Activated T-cell treated with anti-CD3 and anti-CD28 coated beads for 1 hour (primary cell): ENCODE measurements at places on chromosomes 3 and 15.

DNA sequence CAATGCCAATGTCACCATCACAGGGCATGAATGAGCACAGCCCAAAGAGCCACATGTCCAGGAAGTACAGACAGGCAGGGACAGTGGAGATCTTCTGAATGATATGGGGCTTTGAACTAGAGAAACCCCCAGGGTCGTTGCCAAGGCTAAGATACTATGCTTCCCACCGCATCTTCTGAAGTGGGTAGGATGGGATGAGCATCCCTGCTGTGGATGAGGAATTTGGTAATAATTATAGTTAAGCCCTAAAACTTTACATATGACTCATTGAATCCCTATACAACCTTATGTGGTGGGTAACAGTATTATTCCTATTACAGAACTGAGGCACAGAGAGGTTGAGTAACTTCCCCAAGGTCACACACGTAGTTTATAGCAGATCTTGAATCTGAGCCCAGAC lies 44.2 kb downstream of the WNT5A start:
- DNase-seq: no peak

DNA sequence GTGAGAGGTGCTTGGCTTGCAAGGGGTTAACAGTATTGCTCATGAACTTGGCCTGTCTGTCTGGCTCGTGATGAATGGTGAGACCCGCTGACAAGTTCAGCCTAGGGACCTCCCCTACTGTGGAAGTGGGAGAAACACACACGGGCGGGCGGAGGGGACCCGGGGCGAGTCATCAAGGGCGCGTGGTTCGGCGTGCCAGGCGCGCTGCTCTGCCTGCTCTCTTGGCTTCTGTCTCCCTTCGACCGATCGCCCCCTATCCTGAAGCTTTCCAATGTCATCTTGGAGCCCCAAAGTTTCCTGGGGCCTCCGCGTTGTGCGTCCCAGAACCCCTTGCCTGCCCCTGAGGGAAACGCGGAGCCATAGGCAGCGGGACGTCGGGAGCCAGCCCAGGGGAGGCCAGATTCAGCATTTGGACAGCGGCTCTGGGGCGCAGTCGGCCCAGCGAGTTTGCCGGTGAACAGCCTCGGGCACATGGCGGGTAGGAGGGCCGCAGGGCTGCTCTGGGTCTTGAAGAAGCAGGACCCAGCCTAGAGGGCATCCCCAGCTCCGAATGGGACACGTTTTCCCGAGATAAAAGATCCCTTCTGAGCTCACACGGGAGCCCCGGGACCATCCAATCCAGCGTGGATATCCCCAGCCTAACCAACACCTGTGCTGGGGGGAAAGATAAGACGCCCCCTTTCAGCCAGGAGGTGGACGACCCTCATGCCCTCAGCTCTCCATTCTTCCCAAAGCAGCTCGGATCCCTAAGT lies 27.0 kb upstream of the POLG start:
- DNase-seq: peak; percentile 46

GRCh38 chr15:36291501-36291900 lies 287.9 kb upstream of the CDIN1 start:
- DNase-seq: no peak

DNA sequence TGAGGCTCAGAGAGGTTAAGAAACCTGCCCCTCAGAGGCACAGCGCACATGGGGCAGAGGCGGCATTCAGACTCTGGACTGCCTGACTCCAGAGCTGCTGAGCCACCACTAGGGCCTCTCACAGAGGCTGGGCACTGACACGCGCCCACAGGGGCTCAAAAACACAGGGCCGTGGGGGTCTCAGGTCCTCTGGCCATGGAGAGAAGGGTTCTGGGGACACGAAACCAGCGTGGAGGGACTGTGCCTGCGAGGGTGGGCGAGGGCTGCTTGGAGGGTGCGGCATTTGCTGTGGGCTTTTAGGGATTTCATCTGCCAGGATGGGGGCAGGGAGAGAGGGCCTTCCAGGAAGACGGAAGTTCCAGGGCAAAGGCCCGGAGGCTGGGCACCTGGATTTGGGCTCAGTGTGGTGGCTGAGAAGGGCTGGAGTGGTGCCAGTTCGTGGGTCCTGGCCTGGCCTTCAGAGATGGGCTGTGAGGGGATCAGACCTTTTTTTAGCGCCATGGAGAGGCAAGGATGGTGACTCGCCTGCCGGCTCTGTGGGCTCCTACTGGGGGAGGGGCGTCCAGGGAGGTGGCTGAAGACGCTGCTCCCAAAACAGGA lies 69.6 kb downstream of the EFCAB12 start:
- DNase-seq: no peak

DNA sequence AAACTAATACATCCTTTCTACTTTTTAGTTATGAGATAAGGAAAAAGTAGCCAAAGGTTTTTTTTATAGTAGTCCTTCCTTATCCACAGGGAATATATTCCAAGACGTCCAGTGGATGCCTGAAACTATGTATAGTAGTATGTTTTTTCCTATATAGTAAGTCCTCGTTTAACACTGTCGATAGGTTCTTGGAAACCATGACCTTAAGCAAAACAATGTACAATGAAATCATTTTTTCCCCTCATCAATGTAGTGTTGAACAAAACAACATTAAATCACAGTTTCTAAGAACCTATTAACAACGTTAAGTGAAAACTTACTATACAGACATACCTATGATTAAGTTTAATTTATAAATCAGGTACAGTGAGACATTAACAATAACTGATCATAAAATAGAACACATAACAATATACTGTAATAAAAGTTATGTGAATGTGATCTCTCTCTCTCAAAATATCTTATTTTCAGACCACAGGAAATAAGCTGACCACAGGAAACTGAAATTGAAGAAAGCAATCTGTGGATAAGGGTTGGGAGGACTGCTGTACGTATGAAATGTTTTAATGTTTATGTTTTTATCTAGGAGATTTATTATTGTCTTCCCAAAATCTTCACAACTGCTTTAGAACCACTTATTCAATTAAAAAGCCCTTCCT lies 20.6 kb downstream of the COPS2 start:
- DNase-seq: no peak

DNA sequence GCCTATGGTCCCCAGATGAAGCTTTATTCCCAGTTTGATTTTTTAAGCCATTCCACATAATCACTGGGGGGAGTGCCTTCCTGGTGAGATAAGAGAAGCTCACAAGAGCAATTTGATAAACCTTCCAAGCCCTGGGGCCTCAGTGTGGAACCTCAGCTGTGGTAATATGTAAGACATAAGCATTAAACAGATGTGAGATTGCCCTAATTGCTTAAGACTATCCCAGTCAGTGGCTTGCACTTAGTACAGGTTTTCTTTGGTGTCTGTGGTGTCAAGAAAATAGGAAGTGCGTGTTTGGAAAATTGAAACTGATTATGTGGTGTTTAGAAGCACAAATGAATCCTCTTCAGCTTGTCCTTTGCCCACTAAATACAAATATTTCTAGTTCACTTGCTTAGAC lies 54.3 kb downstream of the LRRN1 start:
- no peak for DNase-seq

DNA sequence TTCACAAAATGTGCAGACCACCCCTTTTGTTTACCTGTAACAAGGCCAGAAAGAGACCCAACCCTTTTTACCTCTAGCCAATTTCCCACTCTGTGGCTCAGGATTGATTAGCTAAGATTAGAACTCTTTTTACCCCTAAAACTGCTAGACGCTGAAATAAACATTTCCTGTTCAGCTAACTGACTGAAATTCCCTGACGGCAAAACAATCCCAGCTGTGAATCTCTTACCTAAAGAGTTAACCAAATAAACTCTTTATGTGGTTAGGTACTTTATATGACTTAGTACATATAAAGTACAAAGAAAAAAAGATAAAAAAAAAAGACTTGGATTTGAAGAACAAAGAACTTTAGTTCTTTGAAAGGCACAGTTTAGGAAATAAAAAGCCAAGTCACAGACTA lies 988.7 kb downstream of the FHIT start:
- DNase-seq: no peak

DNA sequence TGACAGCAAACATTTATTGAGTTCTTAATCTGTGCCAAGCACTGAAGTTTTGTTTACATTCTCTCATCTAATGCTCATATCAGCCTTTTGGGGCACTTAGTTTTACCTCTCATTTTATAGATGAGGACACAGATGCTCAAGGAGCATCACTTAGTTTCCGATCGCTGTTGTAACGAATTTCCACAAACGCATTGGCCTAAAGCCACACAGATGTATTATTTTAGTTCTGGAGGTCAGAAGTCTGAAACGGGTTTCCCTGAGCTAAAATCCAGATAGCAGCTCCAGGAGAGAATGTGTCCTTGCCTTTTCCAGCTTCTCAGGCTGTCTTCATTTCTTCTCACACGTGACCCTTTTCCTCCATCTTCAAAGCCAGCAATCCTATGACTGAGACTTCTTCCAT lies 11.1 kb downstream of the SEMA6D start:
- DNase-seq: no peak

DNA sequence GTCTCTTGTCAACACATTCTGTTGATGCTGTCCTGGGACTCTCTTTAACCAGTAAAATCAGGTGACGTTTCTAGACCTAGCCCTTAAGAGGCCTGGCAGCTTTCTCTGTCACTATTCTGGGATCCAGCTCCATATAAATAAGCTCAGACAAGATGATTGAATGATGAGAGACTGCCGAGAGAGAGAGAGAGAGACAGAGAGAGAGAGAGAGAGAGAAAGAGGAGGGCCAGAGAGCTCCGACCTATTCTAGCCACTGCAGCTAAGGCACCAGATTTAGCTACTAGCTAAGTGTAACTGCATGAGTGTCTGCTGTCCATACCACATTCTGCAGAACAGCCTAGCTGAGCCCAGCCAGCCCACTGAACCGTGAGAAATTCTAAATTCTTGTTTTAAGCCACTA lies 36.1 kb upstream of the CTXND1 start:
- DNase-seq: no peak

- DNase-seq: no peak
Measured at GRCh38 chr3:30775040-30775439, 119.4 kb downstream of the GADL1 start.

DNA sequence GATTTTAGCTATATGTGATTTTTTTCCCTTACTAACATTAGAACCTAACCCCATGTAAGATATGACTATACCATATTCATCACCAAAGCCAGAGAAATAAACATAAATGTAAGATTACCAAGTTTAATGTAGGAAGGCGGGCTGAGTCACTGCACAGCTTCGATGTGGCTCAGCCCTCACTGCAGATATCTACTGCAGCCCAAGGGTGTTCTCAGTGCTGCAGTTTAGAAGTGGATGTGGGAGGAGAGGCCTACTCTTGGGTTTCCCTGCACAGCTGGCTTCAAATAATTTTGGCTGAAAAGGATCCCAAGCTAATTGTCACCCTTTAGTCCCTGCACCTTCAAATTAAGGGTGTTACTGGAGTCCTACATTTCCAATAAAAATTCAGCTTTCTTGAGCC lies 9.3 kb downstream of the ARPP19 start:
- no peak for DNase-seq

GRCh38 chr3:46456118-46456517 lies 8.6 kb downstream of the LTF start:
- DNase-seq: no peak

DNA sequence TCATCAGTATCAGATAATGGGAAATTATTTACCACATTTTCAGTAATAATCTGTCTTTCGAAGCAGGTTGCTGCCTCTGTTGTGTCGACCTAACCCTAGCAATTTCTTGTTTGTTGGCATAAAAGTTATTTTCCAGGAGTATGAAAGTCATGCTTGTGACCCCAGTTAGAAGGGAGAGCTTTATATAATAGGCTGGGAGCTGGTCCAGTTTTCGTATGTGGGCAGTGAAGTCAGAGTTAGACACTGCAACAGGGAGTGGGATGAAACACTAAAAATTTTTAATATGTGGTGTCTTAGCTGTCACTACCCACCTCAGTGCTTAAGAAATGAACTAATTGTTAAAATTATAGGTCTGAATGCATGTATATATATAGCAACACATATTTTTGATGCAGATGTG lies 348.5 kb downstream of the FEZF2 start:
- DNase-seq: no peak

- no peak for DNase-seq
Measured at GRCh38 chr3:134211797-134212196, 38.9 kb downstream of the RYK start.

DNA sequence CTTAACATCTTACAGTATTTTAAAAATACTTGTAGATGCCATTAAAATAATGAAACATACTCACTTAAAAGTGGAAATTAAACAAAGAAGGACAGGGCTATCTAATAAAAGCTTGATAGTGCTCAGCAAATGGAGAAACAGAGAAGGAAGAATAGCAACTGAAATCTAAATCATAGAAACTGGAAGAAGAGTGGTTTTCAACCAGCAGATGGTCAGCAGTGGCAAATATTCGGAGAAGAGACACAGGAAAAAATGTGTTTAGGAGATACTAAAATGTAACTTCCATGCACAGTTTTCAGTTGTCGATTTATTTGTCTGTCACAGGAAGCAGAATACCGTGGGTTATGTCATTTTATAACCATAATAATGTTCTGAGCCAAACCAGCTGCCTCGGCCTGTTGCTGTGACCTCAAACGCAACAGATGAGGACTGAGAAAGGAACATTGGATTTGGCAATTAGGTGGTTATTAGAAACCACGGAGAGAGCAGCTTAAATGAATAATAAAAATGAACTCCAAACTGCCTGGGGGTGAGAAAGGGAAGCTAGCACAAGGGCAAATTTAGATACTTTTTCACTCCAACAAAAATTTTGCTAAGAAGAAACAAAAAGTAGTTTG lies 246.6 kb upstream of the KCNMB2 start:
- no peak for DNase-seq

DNA sequence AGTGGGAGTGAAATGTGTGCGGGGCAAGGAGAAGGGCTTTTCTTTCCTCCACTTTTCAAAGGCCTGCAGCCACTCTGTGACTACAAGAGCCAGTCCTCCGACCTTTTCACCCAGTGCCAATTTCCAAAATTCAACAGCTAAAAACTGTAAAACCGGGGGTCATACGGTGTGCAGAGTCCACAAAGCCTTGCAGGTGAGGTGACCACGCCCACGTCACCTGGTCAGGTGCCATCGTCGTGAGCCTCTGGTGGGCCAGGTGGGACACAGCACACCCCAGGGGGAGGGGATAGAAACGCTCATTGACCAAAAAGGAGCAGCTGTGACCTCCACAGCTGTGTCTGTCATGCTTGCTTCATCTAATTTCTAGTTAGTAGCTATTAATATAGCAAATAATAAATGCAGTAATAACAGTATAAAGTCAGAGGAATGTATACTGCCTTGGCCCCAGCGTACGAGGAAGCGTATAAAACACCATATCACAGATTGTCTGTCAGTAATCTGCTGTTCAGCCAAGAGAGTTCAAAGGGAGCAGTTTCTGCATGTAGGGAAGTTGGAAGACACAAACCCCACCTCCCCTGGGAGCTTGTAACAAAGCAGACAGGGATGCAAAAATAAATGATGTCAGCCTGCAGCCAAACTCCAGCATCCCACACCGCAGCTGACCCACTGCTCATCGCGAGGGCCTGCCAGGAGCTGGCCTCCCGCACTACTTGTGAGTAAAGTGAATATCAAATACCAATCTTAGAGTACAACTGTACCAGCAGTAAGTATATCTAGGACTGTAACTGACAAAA lies 86.7 kb downstream of the VGLL4 start:
- DNase-seq: no peak

GRCh38 chr15:39586387-39587095 lies 5.7 kb downstream of the THBS1 start:
- no peak for DNase-seq
